Omental fat pad (tissue), 4 donors: ENCODE measurements at places on chromosomes 6 and 20. TPM values are rescaled to one million over a fixed set of nuclear protein-coding genes. Genes with fewer than 3 reads are reported as not detected.
A peak's percentile ranks its signal among the peaks of the same experiment; 100 is the strongest.

RBM24 gene
- total RNA-seq, result 2.2 TPM

DNA sequence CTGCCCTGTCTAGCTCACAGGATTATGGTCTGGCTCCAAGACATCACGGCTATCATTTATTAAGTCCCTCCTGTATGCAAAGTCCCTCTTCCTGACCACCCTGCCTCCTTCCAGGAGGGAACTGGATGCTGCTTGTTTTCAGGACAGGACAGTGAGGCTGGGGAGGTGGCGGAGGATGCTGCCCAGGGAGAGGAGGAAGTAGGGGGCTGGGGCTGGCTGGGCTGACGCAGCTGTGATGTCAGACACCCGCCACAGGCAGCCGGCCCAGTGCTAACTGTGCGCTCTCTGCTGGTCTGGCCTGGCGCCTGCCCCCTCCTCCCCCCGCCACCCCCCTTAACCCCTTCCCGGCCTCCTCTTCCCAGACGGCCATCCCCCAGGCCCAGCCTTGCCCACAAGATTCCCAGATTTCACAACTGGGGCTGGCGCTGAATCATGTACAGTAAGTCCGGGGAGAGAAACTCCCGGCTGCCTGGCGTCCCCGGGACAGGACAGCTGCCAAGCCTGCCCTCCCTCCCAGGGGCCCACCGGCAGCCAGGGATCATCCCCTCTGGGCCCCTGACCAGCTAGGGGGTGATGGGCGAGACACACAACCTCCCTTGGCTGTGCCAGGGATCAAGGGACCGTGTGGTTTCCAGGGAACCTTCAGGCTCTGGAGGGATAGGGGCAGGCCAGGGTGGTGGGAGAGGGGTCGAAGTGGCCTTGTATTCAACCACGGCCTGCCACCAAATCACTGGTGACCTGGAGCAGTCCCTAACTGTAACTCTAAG is 118.1 kb downstream of the CEBPB start:
- DNase-seq, result peak; percentile 93

PDE10A gene
- total RNA-seq, result 75.3 TPM

CFAP206 gene
- not detected for total RNA-seq

- no peak for DNase-seq
Observed at GRCh38 chr6:36386495-36387439, 702 bp downstream of the ETV7 start.

GRCh38 chr6:127954082-127954481 is 53.2 kb upstream of the THEMIS start:
- no peak for DNase-seq

DNA sequence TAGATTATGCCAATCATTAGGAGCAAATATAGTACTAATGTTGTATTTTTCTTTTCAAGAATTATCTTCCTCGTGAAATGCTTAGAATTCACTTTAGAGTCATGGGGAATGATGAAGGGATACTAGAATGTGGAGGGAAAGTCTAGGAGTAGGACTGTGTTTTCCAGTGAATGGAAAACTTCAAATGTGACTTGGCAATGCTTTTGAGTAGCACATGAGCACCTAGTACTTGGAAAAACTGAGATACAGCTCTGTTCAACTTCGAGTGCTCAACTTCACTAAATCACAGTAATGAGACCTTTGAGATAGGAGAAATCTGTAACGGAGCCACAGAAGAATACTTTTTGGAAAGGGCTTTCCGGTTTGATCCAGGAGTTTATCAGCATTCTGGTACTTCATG is 272.9 kb downstream of the ZFAND3 start:
- DNase-seq, result no peak

MEI4 gene
- not detected for total RNA-seq

DNA sequence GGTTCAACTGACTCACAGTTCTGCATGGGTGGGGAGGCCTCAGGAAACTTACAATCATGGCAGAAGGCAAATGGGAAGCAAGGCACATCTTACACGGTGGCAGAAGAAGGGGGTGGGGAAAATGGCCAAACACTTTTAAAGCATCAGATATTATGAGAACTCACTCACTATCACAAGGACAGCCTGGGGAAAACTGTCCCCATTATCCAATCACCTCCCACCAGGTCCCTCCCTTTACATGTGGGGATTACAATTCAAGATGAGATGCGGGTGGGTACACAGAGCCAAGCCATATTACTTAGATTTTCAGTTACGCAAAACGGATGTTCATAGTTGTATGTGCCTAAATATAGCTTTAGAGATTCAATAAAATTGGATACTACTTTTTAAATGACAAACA is 25.6 kb downstream of the CYP39A1 start:
- no peak for DNase-seq

BEND6 gene
- total RNA-seq, result 0.44 TPM

DNA sequence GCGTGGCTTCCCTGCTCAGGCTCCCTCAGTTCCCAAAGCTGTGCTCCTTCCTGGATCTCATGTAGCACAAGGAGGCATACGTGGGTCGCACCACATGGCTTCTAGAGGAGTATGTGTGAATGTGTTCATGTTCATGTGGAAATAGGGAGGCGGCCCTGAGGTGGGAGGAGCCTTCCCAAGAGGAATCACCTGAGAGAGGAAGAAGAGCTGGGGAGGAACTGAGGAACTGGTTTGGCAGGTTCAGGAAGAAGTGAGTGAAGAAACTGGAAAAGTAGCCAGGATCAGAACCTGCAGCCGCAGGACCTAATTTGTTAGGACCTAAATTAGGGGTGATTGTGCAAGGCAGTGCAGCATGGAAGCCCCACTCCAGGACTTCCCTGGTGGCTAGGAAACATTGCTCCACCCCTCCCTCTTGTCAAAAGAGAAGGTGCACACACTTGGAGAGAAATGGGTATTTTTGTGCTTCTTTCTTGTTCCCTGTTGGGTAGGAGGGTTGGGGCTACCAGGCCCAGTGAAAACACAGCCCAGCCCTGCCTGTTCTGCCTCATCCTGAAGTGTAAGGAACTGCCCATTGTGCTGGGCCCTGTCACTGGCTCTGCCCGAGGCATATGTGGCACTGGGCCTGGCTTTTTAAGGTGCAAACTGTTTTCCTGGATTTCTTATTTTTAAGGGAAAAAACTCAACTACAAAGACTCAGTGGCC is 20.7 kb downstream of the SYNJ2 start:
- DNase-seq, result no peak

TSPO2 gene
- not detected for total RNA-seq

RCAN2 gene
- 2.5 TPM for total RNA-seq

- no peak for DNase-seq
Observed at GRCh38 chr6:39527792-39528564, 197.2 kb downstream of the KIF6 start.

- no peak for DNase-seq
Observed at GRCh38 chr6:138586638-138587037, 87.3 kb upstream of the NHSL1 start.

EIF2S2 gene
- 47.1 TPM for total RNA-seq

- DNase-seq, result no peak
Observed at GRCh38 chr6:41637194-41638001, 870 bp upstream of the MDFI start.

SIRPB1 gene
- 5.1 TPM for total RNA-seq

SLPI gene
- total RNA-seq, result 505 TPM

AKAP12 gene
- total RNA-seq, result 241 TPM

DNA sequence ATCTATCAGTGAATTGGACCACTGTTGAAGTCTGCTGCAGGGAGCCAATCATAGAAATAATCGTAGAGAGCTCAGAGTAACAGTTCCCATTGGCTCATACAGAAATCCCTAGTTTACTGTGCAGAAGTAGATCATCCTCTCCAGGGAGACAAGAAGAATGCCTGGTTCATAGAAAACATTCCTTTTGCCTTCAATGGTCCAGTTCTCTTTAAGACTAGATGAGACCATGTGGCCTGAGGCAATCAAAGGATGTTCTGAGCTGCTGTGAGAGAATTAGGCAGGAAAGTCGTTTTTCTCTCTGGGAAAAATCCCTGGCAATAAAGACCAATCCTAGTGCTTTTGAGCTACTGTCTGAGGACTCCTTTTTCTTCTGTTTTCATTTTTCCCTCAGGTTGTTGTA is 208.4 kb downstream of the CENPW start:
- no peak for DNase-seq

DNA sequence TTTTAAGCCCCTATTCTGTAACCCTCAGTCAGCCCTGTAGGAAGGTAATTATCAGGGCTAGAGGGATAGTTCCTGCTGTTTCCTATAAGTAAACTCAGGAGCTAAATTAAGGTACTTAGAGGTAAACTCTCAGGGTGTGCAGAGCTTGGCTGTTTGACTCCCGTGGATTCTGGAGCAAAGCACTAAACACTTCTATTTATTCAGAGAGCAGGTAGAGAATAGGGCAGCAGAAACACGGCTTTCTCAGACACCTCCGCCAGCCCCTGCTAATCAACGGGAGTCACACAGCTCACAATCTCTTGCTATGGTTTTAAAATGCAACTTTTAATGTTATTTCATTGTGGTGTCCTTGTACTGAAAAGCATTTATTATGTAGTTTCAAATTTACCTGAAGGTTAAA is 21.8 kb downstream of the PRKN start:
- no peak for DNase-seq

DNA sequence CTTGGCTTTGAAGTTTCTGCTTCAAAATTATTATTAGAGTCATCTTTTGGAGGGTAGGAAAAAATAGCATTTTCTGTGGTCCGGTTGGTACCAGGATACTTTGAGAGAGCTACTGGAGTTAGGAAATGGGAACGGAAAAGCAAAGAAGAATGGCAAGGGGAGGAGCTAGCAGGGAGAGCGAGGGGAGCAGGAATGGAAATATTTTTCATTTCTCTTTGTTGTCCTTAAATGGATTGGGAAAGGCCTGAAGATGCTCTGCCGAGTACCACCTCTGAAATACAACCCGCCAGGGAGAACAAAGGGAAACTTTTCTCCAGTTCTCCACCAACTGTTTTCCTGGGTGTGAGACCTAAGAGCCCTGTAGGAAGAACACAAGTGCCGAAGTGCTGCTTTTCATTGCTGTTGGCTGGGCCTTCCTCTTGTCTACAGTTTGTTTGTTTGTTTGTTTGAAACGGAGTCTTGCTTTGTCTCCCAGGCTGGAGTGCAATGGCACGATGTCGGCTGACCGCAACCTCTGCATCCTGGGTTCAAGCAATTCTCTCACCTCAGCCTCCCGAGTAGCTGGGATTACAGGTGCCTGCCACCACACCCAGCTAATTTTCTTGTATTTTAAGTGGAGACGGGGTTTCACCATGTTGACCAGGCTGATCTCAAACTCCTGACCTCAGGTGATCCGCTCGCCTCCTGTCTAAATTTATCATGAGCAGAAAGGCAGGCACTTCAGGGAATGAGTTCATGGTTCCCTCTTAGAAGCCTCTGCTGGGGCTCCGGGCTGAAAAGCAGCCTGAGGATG is 3.5 kb upstream of the TRAF3IP2 start:
- DNase-seq, result no peak

RAET1L gene
- total RNA-seq, result not detected

DEFB112 gene
- total RNA-seq, result not detected

DNA sequence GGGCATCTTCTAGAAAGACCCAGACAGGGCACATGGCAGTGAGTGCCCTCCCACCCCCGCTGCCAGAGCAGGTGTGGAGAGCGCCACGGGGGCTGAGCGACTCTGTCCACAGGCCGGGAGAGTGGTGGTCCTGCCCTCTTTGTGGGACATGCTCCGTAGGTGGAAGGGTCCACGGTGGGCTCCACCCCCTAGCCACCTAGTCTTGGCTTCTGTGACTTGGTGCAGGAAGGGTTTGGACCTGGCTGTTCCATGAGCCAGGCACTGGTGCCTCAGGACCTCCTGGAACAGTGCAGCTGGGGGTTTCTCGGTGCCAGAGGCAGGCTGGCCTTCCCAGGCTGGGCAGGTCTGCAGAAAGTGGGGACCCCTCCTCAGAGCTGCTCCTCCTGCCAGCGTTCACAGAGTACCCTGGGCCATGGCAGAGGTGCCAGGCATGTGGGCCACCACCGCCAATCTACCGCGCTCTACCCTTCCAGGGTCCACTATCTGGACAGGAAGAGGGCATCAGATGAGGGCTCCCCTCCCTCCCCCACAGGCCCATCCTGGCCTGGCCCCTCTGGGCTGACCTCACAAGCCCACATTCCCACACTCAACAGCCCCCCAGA is 23.0 kb downstream of the SLCO4A1 start:
- no peak for DNase-seq

ZDHHC14 gene
- 7.3 TPM for total RNA-seq

BEND3 gene
- 1.8 TPM for total RNA-seq

- DNase-seq, result no peak
Observed at GRCh38 chr6:35152067-35152707, 11.0 kb upstream of the TCP11 start.

DNA sequence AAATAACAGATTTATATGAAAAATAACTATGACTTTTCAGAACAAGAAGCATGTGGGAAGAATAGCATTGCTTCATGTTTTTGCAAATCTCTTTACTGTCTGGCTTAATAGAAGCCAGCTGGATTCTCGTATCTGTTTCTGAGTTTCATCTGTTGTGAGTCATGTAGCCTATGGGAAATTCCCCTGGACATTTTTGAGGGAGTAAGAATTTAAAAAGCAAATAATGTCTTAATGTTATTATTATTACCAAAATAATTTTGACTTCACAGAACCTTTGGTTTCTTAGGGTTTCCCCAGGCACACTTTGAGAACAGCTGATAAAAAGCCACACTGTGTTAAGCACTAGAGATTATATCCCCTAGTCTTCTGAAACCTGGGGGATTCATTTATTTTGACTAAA is 75.8 kb downstream of the SYCP2L start:
- no peak for DNase-seq

DNA sequence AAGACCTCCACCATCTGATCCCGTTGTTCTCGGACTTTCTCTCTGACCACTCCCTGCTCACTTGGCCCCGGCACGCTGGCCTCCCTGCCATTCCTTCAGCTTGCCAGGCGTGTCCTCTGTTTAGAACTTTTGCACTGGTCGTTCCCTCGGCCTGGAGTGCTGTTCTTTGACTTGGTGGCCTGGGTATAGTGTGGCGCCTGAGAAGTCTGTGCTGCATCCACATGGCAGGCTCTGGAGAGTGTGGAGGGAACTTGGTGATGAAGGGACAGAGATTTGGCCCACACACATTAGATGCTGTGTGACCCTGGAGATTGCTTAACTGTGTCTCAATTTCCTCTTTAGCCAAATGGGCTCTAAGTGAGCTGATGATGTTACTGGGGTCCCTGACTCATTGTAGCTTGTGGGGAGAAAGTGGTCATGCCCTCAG is 13.0 kb upstream of the TGM2 start:
- DNase-seq, result no peak

MAS1L gene
- total RNA-seq, result not detected

GRCh38 chr6:47579040-47579439 is 101.5 kb downstream of the CD2AP start:
- DNase-seq, result no peak

DNA sequence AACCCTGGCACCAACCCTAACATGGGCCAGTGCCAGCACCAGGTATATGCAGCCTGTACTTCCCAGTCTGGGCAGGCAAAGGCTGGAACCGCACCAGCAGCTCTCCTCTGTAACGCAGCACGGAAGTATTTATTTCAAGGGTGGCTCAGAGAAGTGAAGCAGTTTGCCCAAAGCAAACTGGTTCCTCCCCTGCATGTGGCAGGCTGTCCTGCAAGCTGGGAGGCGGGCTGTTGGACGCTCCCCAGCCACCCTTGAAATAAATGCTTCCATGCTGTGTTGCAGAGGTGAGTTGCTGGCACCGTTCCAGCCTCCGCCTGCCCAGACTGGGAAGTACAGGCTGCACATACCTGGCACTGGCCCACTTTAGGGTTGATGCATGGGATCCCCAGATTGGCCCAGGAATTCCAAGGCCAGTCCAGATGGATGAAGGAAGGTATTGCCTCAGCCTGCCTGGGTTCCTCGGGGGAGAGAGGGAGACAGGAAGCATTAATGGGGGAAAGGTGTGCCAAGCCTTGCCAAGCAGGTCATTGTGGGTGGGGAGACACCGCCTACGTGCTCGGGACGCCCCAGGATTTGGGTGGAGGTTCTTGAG is 49.8 kb downstream of the PPARD start:
- DNase-seq, result no peak
